ENCODE measurements at places on chromosomes 12 and 14.

DNA sequence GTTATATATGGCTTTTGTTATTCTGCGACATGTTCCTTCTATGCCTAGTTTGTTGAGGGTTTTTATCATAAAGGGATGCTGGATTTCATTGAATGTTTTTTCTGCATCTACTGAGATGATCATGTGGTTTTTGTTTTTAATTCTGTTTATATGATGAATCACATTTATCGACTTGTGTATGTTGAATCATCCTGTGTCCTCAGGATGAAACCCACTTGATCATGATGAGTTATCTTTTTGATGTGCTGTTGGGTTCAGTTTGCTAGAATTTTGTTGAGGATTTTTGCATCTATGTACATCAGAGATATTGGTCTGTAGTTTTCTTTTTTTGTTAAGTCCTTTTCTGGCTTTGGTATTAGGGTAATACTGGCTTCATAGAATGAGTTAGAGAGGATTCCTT lies 291.2 kb downstream of the AKAP6 start:
- no peak for DNase-seq

- DNase-seq = peak; percentile 80
These were observed 39.8 kb downstream of the SAMD4A start for GRCh38 chr14:54606631-54607133.

- peak; percentile 68 for DNase-seq
These were observed 2.1 kb upstream of the SLC11A2 start for GRCh38 chr12:51028126-51028812.

GRCh38 chr12:47867495-47867941 lies 37.3 kb downstream of the VDR start:
- peak; percentile 57 for DNase-seq

DNA sequence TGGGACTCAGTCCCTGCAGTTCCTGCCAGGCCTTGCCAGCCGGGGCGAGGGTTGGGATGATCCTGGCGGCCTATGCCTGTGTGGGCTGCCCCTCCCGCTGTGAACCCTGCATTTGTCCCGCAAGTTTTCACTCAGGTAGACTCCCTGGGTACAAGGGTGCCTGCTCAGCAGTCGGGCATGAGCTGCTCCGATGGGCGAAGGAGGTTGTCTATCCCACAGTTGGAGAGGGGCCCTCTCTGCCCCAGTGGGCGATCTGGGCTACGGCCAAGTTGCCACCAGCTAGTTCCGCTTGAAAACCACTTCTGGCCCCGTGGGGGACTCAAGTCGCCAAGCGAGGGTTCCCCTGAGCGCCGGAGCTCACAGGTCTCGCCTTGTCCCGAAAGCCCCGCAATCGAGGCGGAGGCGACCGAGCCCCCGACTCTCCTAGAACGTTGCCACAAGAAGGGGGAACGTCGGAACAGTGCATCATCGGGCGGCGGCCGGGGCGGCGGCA lies 365 bp upstream of the TPI1 start:
- DNase-seq = no peak

Data from kidney tubule cell (primary cell).